Aorta (tissue), 5 donors: ENCODE measurements at places on chromosomes 3 and 15. TPM values are rescaled to one million over a fixed set of nuclear protein-coding genes. Genes with fewer than 3 reads are reported as not detected.

CYP8B1 gene
- total RNA-seq: not detected

DNA sequence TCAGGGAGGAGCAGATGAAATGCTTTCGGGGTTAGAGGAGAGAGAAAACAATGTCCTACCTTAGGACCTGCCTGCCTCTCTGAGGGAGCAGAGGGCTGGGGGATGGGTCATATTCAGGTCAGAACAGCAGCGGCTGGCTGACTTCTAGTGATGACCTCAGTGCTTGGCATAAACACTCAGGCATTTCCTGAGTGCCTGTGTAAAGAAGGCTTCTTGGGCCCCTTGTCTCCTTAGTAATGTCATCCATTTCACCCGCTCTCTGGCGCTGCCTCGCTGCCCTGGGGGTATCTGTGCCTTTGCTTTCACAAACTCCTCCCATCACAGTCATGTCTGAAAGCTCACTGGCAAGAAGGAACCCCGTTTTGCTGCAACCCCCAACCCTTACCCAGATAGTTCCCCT, 82.9 kb upstream of the GSK3B start:
- peak; percentile 61 for DNase-seq

GRCh38 chr3:50807266-50807665, 132.5 kb downstream of the DOCK3 start:
- DNase-seq: no peak

SEMA7A gene
- total RNA-seq: 4.1 TPM

DNA sequence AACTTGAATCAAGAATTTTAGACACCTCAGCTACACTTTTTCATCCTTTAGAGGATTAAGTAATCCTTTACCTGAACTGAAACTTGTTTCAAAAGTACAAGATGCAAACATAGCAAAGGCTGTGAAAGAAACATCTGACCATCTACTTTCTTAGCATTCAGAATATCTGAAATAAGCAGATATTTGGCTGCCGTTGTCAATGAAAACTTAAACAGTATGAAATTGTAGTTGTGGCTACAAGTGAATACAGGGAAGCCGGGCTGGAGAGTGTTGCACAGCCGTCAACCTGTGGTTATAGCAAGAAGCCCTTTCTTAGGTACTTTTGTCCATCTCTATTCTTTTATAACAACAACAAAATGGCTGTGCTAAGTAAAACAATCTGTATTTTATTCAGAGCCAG, 6.9 kb upstream of the CX3CR1 start:
- DNase-seq: no peak

UBAP1L gene
- 10.3 TPM for total RNA-seq

- DNase-seq: no peak
Measured at GRCh38 chr15:88072598-88073390, 183.7 kb downstream of the NTRK3 start.

DNA sequence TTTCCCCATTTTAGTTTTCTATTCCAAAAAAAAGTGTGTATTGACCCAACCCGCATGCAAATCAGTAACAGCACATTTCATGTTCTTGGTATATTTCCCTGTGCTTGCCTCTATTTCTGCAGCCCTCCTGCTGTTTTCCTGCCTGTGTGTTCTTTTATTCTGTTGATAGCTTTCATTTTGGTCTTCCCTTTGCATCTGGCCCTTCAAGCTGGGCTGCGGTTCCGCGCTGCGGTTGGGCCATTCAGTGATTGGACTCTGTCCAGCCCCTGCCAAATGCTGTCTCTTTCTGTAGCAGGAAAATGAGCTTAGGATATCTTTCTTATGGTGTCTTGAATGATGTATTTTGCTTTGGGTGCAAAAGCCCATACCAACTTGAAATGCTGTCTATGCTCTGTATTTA, 49.9 kb downstream of the ZNF621 start:
- no peak for DNase-seq

DNA sequence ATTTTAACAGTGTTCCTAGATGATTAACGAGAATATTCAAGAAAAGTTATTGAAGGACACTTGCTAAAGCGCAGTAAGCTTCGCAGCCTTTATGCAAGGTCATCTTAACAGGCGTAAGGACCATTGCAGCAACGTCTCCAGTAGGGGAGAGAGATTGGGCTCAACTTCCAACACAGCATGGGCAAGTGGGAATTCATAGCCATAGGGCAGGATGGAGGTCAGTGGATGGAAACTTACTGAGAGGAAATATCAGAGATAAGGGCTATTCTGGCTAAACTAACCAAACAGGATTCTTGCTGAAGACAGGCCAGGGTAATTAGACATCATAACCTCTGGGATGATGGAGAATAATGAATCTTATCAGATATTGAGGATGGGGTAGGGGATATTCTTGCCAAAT, 82.8 kb downstream of the DHX36 start:
- no peak for DNase-seq

DNA sequence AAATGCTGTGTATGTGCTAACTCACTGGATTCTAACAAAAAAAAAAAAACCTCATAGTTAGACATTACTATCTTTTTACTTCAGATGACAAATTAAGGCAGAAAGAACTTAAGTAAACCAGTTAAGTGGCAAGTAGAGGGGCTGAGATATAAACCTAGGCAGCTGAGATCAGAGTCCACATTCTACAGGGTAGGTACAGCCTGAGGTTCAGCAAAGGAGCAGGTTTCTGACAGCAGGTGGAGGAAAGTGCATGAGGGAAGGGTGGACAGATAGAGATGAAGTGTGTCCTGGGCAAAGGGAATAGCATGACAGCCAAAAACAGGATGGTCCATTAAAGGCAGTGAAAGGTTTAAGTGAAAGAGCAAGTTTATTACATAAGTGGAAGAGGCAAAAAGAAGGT, 329.2 kb downstream of the ULK4 start:
- DNase-seq: no peak

DNA sequence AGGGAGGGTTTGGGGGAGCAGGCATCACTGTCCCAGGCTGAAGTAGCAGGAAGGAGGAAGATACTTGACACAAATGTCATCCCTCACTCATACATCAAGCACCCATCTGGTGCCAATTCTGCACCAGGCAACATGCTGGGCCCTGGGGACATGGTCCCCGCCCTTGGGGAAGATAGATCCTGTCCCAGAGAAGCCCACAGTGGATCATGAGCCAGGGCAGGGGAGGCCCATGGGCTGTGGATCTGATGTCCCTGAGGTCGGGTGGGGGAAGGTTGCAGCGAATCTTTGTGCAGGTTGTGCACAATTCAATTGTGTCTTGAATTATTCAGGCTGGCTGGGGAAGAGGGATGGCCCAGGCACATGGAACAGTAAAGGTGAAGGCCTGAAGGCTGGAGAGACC, 6.4 kb upstream of the CCDC33 start:
- no peak for DNase-seq

GRCh38 chr3:10551821-10552630, 46.6 kb upstream of the ATP2B2 start:
- peak; percentile 75 for DNase-seq

DNA sequence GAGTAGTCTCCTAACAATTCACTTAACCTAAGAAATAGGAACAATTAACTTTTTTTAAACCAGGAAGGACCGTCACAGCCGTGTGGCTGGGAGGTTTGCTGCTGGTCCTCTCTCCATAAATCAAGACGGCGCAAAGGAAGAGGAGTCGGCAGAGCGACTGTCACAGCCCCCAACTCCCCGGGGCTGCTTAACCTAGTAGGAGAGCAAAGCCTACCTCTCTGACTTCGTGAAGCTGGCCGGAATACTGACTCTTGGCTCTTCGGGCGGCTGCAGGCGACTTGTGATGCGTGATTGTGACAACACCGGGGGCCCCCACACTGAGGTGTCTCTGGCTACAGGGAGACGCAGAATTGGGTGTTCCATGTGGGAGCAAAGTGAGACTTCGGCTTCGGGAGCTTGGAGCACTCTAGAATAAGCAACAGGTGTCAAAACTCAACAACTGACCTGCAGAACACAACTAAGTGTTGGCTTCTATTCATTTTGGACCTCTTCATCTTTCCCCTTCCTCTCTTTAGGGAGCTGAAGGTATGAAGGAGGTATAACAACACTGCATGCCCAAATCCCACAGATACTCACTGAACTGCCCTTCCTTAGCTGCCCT, 151.1 kb downstream of the OSBPL10 start:
- DNase-seq: no peak

INSYN1 gene
- total RNA-seq: 4.8 TPM

WNT5A gene
- total RNA-seq: 10.6 TPM

DNA sequence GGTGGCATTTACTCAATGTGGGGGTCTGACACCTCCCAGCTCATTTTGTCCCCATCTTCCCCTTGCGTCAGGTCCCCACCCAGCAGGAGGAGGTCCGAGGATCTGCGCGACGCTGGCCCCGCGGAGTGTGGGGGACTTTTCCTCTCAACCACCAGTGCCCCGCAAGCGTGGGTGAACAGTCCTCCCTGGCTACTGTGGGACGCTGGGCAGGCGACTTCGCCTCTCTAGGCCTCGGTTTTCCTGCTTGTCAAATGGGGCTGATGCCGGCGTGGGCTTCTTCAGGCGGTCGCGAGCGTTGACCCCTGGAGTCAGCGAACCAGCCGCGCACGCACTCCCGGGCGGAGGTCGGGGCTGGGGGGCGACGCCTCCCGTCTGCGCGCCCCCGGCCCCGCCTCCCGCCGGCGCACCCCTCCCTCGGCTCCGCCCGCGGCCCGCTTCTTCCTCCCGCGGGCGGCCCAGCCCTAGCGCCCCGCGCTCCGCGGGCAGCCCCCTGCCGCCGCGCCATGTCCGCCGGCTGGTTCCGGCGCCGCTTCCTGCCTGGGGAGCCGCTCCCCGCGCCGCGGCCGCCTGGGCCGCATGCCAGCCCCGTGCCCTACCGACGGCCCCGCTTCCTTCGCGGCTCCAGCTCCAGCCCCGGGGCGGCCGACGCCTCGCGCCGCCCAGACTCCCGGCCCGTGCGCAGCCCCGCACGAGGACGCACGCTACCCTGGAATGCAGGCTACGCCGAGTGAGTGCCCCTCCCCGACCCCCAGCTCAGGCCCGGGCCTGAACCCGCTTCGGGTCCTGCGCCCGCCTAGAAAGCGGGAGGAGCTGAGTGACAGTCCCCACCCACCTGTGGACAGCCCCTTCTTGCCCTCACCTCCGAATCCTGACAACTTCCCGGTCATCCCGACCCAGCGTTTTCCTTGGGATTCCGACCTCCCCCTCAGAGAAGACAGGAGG, at the start of gene PPM1M:
PPM1M (plus strand) TSS at position 438 of the 942 bp plus-strand sequence; CDS start at position 504, 66 bp downstream.
- peak; percentile 70 for DNase-seq

FRMD4B gene
- 23.5 TPM for total RNA-seq

DNA sequence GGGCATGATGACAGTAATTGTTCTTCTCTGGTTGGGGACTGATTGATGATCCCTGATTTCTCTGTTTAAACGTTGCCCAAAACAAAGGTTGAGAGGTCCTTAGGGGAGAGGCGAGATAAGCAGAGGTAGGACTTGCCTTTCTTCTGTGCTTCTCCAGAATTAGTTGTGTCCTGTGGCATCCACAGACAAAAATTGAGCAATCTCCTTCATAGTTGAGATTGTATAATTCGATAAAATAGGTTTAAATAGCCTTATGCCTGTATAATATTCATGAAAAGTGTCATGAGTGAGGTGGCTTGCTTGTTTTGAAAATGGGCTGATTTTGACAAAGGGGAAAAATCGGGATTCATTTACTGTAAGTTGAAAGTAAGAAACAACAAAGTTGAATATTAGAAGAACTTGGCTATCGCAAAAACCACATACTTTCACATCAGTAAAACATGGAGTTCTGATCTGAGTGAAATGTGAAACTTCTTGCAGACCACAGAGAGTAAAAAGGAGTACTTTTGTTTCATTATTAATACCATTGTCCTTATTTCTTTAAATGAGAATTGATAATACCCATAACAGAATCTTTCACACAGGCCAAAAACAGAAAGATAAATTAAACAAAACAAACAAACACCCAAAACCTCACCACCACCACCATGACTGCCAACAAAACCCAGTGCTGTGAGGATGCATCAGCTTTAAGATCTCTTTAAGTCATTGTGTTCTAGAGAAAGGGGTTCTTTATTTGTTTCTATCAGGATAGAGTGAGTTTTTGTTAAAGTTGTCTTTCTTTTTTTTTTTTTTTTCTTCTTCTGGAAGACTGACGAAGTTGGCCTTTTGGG, 155.7 kb downstream of the LPP start:
- no peak for DNase-seq

DNA sequence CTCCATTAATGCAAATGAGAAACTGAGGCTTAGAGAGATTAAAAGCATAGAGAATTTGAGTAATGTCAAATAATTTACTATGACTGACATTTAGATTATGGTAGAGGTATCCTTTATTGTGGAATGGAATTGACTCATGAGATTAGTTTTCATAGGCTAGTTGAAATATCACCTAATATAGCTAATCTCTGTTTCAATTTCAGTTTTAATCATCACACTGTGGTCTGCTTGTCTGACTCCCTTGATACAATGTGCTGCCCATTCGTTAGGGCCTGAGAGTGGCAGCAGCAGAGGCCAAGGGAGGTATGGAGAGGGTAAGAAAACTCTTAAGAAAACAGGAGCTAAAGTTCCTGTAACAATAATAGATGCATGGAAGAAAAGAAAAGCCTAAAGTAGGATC, 13.2 kb upstream of the ZBTB20 start:
- DNase-seq: no peak
